ENCODE measurements at places on chromosomes 12 and 14.

DNA sequence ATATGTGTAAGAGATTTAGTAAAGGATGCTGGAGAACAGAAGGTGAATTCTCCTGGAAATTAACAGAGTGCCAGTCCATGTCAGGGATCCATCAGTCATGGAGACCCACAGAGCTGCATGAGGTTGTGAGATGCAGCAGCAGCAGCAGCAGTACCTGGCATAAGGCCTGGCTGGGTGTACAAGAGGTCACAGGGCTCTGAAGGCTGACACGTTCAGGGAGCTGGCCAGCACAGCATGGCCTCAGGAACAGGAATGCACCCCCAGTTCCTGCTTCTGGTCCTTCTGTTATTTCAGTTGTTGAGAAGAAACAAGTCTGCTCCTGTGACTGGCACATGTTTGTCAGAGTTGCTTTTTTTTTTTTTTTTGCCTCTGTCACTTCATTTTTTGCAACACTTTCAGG lies 210.8 kb downstream of the CNTN1 start:
- no peak for DNase-seq

DNA sequence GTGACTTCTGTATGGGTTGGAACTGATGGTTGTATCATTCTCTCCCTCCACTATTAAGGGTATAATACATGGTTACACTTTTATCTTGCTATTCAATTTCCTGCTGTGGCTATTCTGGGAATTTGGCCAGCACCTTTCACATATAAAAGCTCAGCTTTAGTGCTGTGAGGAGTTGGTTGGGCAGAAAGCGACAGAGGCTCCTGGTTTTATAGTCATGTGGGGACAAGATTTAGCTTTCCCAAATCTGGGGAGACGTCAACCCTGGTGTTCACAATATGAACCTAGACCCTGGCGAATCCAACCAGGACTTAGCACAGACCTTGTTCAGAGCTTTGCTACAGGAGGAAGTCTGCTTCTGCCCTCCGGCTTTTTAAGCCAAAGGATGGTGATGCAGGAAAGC lies 36.5 kb downstream of the FOS start:
- DNase-seq: no peak

DNA sequence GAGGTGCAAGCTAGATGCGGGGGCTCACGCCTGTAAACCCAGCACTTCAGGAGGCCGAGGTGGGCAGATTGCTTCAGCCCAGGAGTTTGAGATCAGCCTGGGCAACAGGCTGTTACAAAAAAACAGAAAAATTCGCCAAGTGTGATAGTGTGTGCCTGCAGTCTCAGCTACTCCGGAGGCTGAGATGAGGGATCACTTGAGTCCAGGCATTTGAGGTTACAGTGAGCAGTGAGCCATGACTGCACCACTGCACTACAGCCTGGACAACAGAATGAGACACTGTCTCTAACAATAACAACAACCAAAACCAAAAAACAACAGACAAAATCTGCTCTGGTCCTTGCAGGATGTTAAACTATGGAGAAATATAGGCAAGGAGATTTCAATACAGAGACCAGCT lies 13.9 kb downstream of the BTBD7 start:
- no peak for DNase-seq

- DNase-seq: no peak
These were observed 48.5 kb downstream of the ATP23 start for GRCh38 chr12:57989838-57990237.

- no peak for DNase-seq
These were observed 112.1 kb downstream of the PHETA1 start for GRCh38 chr12:111256629-111257434.

GRCh38 chr14:60161196-60162107 lies 3.7 kb downstream of the DHRS7 start:
- no peak for DNase-seq

Measured in CD8-positive, alpha-beta memory T cell (primary cell).